Dorsolateral prefrontal cortex (tissue), 122 donors: ENCODE measurements at places on chromosomes 13 and 19. TPM values are rescaled to one million over a fixed set of nuclear protein-coding genes. Genes with fewer than 3 reads are reported as not detected.
A peak's percentile ranks its signal among the peaks of the same experiment; 100 is the strongest.

DNA sequence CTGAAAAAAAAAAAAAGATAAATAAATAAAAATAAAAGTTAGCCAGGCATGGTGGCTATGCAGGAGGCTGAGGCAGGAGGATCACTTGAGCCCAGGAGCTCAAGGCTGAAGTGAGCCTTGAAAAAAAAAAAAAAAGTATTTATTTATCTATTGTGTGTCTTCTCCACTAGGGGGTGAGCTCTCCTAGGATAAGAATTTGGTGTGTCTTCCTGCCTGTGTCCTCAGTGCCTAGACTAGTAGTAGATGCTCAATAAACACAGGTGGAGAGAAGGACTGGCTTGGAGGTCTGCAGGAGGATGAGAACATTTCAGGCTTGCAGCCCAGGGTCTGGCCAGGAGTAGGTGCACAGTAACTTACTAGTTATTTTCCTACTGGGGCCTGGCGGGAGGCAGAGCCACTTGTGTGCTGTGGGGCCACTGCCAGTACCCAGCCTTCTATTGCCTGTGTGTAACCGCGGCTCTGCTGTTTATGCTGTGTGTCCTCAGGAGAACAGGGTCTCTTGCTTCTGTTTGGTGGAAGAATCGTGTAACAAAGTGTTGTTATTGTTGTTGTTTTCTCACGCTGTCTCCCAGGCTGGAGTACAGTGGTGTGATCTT is 5.4 kb downstream of the LMTK3 start:
- no peak for DNase-seq

The ZNF575 gene
- 5.5 TPM for total RNA-seq

The IGFL3 gene
- total RNA-seq: not detected

GRCh38 chr19:58434217-58434616 is 5.7 kb downstream of the ZNF132 start:
- DNase-seq: no peak

The ZNF154 gene
- 17.4 TPM for total RNA-seq

The EMP3 gene
- 12.2 TPM for total RNA-seq

The KLK4 gene
- 0.79 TPM for total RNA-seq

The SKA3 gene
- total RNA-seq: 0.29 TPM

DNA sequence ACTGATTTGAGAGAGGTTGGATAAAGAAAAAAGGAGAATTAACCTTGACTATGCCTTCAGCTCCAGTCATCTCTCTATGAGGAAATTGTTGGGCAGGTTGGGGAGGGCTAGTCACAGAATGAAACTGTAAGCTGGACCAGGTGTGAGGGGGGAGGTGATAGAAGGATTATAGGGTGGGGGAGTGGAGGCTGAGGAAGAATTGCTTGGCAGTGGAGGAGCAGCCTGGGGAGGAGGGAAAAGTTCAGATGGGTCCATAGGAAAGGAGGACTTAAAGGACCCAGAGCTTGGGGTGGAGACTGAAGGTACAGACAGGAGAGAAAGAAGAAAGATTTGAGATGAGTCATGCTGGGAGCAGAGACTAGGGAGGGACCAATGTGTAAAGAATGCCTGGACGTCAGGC is 8.2 kb upstream of the ZNF431 start:
- DNase-seq: no peak

The PCDH8 gene
- total RNA-seq: 31.1 TPM

GRCh38 chr13:96218475-96218874 is 128.6 kb downstream of the HS6ST3 start:
- DNase-seq: no peak

The IL27RA gene
- total RNA-seq: 5.7 TPM

DNA sequence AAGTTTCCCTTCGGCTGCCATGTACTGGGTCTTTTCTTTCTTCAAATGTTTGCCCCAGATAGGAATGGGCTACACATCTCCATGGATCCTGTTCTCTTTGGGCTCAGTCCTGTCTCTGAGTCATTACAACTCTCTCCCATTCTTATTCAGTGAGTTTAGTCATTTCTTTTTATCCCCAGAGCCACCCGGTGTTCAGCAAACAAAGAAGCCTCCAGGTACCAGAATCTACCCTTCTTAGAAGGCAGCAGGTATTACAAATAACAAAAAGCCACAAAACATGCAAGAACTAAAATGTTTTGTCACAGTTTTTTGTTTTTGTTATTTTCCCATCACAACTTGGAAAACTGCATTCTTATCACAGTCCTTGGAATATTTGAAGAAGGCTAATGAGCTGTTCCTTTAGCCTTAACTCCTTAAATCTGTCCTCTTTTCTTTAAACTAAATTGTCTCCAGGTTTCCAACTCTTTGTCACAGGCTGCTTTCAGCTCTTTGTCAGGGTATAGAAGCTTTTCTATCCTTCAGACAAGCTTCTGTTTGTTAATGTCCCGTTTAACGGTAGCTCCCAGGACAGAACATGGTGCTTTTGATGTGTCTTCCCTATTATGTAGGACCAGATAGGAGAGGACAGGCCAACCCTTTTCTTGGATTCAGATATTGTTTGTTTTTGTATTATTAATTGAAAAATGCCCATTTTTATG is 215.5 kb upstream of the HTR2A start:
- no peak for DNase-seq

DNA sequence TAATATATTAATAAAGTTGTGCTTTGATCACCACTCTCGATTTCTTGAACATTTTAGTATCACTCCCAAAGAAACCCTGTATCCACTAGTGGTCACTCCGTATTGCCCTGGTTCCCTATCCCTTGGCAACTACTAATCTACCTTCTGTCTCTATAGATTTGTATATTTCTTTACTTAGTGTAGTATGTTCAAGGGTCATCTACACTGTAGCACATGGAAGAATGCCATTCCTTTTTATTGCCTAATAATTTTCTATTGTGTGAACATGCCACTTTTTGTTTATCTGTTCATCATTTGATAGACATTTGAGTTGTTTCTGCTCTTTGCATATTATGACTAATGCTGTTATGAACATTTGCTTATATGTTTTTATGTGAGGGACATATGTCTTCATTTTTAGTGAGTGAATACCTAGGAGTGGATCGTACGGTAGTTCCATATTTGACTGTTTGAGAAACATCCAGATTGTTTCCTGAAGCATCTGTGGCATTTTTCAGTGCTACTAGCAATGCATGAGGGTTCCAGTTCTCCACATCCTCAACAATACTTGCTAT is 254.0 kb downstream of the GPC6 start:
- DNase-seq: no peak

The RXFP2 gene
- not detected for total RNA-seq

The ZNF135 gene
- 16.8 TPM for total RNA-seq

DNA sequence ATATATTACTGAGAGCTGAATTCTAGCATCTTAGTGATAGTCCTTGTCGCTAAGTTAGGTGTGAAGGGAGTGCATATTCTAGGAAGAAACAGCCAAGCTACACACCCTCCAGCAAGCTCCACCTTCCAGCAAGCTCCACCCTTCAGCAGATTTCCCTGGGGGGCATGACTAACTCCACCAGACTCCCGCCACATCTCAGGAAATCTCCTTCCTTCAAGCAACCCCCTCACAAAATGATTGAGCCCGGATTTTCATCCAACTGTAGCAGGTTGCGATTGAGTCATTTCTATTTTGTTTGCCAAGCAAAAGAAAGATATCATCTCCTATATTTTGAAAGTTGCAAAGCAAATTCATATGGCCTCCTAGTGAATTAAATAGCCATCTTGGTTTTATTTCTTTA is 162.1 kb upstream of the TMTC4 start:
- DNase-seq: peak; percentile 12

DNA sequence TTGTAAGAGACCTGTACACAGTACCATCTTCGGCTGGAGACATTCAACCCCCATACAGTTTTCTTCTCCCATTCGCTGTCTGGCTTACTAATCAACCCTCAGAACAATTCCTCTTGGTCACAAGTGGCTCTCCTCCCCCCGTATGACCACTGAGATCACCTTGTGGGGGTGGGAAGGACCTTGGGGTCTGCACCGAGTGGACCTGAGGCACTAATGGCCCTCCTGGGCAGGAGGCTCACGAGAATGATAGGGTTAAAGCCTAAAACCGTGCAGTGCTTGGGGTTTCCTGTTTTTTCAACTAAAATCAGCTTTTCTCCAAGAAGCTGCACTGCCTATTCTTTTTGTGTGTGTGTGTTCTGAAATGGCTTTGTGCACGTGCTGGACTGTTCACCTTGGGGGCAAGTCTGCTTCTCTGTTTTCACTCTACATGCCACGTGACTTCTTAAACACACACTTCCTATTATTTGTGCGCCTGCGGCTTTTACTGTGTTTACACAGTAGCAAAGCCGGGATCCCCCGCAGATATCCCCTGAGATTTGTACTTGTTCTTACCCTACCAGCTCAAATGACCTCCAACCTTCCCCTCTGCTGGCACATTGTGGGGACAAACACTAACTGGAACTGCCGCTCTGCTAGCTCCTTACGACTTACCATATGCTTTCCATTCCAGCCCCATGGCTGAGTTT is 12.3 kb downstream of the RBM26 start:
- no peak for DNase-seq

The ZNF730 gene
- 2.7 TPM for total RNA-seq

DNA sequence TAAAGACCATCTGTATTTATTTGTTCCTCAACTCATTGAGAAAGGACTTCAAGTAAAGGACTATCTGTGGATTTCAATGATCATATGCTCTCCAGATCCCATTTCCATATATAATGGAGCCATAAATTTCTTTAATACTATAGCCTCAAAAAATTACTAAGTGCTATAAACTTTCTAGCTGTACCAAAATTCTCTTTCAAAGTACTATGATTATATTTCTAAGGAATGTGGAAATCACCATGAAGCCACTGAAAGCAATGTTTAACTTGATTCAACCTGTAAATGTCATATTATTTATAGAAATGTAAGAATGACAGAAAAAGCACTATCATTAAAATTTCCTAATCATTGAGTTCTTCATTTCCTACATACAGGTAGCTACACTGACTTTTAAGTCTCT is 20.7 kb downstream of the TBC1D4 start:
- no peak for DNase-seq

- DNase-seq: no peak
These were observed 36.0 kb downstream of the MBNL2 start for GRCh38 chr13:97257800-97258799.

DNA sequence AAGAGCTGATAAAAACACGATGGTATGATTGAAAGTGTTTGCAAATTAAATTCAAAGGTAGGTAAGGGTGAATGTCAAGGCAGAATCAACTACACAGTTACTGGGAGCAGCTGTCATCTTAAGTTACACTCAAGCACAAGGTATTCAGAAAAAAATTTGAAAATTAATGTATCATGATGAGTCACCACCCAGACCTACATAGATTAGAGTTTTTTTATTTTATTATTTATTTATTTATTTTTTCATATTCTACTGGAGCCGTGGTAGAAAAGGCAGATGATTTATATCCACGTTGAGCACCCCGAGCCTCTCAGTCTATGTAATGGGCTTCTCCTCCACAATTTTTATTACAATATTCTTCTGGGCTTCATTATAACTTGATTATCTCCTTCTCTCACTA is 728.9 kb upstream of the ARGLU1 start:
- no peak for DNase-seq

- no peak for DNase-seq
These were observed 91.3 kb downstream of the UQCRFS1 start for GRCh38 chr19:29121684-29122083.

DNA sequence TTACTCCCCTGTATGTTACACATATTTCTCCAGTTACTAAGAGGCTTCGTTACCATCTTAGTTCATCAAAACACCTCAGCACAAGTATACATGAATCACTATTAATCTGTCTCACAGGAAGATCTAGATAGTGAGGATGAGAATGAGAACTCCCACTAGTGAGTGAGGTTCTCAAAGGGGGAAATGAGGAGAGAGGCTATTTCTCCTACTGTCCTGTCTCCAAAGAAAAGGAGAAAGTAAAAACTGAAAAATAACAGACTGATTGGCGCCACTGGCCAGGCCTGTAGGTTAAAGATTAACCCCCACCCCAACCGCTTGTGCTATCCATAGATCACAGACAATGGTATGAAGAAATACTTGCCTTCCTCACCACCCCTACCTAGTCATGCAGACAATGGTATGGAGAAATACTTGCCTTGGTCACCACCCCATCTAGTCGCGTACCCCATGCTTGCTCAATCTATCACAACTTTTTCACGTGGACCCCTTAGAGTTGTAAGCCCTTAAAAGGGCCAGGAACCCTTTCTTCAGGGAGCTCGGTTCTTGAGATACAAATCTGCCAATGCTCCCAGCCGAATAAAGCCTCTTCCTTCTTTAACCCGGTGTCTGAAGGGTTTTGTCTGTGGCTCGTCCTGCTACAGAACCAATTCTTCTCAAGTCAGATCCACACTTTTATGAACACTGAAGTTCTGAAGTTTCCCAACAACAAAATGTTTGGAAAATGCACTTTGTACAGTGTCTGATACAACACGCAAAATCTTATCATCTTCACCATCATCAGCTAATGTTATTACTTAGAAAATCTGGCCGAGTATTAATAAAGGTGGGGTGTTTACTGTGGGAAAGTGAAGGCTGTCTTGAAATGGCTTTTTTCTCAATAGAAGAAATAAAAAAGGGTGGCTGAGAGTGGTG is 598.1 kb downstream of the UQCRFS1 start:
- no peak for DNase-seq

The S1PR4 gene
- 0.49 TPM for total RNA-seq

The CACNA1A gene
- 186 TPM for total RNA-seq

- no peak for DNase-seq
These were observed 187.5 kb downstream of the GPC6 start for GRCh38 chr13:93413972-93414717.
